GM13977 (cell line): ENCODE measurements at places on chromosomes 11 and 22.

DNA sequence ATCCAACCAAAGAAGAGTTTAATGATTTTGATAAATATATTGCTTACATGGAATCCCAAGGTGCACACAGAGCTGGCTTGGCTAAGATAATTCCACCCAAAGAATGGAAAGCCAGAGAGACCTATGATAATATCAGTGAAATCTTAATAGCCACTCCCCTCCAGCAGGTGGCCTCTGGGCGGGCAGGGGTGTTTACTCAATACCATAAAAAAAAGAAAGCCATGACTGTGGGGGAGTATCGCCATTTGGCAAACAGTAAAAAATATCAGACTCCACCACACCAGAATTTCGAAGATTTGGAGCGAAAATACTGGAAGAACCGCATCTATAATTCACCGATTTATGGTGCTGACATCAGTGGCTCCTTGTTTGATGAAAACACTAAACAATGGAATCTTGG is 23.9 kb downstream of the KDM4D start:
- DNase-seq = no peak

DNA sequence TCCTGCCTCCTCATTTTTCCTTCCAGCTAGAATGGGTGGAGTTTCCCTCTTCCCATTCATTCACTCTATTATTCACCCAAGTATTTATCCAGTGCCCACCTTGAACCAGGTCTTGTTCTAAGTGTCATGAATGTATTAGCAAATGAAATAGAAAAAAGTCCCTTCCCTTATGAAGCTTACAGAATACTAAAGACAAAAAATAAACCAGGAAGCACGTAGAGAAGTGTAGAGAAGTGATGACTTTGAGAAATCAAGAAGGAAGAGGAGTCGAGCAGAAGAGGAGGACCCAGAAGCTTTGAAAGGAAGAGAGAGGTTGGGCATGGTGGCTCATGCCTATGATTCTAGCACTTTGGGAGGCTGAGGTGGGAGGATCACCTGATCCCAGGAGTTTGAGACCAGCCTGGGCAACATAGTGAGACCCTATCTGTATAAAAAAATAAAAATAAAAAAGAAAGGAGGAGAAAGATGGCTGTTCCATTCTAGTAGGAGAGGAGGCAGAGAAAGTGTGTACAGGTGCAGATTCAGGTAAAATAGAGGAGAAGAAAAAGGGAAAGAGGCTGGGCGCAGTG is 17.1 kb upstream of the SYVN1 start:
- DNase-seq = no peak

GRCh38 chr11:119306373-119306890 is 10.5 kb downstream of the MCAM start:
- no peak for DNase-seq

GRCh38 chr11:42085736-42086135 is 626.3 kb upstream of the LRRC4C start:
- DNase-seq = no peak
